ELR (cell line): ENCODE measurements at places on chromosomes 1 and 21.

DNA sequence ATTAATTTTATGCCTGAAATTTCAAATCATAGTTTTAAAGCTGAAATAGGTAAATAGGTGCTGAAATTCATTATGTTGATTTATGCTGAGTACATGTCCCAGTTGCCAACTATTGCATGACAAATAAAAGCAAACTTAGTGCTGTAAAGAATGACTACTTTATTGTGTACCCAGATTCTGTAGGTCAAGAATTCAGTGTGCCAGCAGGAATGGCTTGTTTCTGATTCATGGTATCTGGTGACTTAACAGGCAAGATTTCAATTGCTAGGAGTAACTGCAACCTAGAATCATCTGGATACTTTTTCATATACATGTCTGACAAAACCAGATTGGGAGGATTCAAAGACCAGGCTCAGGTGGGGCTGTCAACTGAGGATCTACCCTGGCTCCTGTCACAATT is 678.4 kb upstream of the ADAMTS5 start:
- peak; percentile 44 for DNase-seq

GRCh38 chr21:25176637-25177412 is 430.5 kb downstream of the MRPL39 start:
- peak; percentile 61 for DNase-seq

- DNase-seq = no peak
Measured at GRCh38 chr1:909861-910310, 13.8 kb upstream of the SAMD11 start.

GRCh38 chr21:16800536-16801275 is 712.1 kb upstream of the CXADR start:
- peak; percentile 21 for DNase-seq

GRCh38 chr1:56525489-56526041 is 53.8 kb downstream of the PLPP3 start:
- DNase-seq = peak; percentile 76
